ENCODE measurements at places on chromosomes 4 and X.

DNA sequence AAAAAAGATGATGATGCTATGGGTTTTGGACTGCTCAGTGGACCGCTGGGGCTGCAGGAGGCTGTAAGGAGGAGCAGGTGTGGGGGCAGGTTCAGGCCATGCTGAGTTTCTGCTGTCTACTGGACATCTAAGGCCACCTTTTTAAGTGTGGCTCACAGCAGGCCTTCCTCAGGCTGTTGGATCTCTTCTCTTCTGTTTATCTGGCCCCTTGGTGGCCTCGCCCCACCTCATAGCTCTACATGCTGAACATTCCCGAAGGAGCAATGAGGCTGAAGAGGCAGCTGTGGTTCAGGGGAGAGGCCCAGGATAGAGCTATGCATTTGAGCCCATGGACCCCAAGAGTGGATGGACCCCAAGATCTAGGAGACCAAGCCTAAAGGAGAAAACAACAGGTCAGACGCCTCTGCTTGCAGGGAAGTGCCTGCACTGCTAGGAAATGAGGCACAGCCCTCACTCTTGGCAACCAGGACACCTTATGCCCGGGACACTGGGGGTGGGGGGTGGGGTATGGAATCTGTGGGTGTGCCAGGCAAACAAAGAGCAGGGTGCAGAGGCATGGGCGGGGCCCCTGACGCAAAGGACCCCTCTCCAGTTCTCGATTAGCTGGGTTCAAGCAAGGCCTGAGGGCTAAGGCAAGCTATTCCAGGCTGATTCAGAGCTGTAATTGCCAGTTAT, 168.9 kb downstream of the BCOR start:
- DNase-seq, result no peak

DNA sequence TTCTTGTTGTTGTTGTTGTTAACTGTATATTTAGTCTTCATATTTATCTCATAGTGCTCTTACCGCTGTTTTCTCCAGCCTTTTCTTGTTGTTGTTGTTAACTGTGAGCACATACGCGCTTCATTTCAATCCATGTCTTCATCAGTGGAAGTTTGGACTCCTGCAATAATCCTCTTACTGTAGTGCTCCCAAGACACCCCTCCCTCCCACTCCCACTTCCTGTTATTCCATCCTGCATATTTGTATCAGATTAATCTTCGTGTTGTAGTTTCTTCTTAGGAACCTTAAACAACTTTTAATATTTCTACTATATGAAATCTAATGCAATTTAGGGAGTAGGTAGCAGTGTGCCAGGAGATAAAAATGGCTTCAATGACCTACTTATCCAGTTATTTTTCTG, 674.8 kb downstream of the RAPGEF2 start:
- no peak for DNase-seq

- DNase-seq, result no peak
Measured at GRCh38 chrX:53262189-53262917, 19.0 kb downstream of the IQSEC2 start.

- no peak for DNase-seq
Measured at GRCh38 chrX:641671-642435, 11.3 kb downstream of the SHOX start.

GRCh38 chrX:23980011-23980441, 47.0 kb downstream of the KLHL15 start:
- no peak for DNase-seq

DNA sequence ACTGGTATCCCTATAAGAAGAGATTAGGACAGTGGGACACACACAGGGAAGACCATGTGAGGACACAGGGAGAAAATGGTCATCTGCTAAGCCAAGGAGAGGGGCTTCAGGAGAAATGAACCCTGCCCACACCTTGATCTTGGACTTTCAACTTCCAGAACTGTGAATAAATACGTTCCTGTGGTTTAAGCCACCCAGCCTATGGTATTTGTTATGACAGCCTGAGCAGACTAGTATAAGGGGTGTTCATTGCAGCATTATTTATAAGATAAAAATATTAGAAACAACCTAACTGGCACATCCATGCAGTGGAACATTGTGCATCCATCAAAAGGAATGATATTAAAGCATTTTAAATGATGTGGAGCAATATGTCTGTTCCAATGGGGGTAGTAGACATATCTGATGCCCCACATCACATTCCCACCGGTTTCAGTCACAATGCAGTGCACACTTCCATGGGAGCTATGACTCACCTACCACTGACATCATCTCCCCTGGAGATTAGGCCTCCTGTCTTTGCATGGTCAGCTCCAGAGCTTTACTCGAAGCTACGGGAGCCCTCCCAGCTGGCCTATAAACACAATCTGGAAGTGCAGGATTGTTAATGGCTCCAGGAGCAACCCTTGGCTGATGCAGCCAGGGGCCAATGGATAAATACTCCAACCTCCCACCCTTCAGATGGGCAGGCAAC, 38.9 kb upstream of the MAMLD1 start:
- no peak for DNase-seq

- DNase-seq, result no peak
Measured at GRCh38 chrX:4905576-4905975, 1192.1 kb upstream of the PRKX start.

GRCh38 chrX:130834149-130834548, 68.9 kb downstream of the ENOX2 start:
- no peak for DNase-seq

DNA sequence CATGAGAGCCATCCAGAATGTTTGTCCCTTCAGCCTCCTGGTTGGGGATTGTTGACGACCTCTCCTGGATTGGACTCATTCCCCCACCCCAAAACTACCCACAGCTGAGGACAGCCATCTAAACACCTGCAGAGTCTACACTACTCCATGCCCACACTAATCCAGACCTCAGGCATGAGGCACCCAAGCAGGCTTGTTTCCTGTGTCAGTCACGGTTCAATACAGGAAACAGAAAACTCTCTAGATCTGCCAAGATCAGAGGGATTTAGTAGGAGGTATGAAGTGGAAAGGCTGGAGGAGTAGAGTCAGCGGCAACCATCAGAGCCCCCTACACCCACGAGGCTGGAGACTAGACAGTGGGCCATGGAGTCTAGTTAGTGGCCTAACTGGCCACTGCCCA, 37.7 kb downstream of the HAND2 start:
- no peak for DNase-seq

GRCh38 chrX:44344687-44345086, 1.2 kb upstream of the EFHC2 start:
- no peak for DNase-seq

- no peak for DNase-seq
Measured at GRCh38 chr4:56048702-56049431, 100.1 kb downstream of the CEP135 start.

- no peak for DNase-seq
Measured at GRCh38 chr4:653831-654502, 20.1 kb downstream of the ATP5ME start.

DNA sequence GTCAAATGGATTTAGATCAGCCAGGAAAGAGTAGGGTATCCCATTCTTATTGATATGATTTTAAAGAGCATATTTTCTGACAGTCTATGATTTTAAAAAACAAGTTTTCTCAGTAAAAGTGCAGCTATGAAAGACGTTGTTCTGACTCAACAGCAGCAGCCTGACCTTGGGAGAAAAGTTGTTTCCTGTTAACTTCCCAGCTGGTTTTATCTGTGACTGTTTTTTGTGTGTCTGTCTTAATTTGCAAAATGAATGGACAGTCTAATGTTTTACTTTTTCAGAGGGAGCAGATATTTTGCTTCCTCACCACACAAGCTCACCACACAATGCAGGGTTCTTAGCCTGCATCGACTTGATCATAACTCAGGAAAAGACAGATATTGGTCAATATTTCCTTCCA, 764 bp upstream of the MTHFD2L start:
- no peak for DNase-seq

DNA sequence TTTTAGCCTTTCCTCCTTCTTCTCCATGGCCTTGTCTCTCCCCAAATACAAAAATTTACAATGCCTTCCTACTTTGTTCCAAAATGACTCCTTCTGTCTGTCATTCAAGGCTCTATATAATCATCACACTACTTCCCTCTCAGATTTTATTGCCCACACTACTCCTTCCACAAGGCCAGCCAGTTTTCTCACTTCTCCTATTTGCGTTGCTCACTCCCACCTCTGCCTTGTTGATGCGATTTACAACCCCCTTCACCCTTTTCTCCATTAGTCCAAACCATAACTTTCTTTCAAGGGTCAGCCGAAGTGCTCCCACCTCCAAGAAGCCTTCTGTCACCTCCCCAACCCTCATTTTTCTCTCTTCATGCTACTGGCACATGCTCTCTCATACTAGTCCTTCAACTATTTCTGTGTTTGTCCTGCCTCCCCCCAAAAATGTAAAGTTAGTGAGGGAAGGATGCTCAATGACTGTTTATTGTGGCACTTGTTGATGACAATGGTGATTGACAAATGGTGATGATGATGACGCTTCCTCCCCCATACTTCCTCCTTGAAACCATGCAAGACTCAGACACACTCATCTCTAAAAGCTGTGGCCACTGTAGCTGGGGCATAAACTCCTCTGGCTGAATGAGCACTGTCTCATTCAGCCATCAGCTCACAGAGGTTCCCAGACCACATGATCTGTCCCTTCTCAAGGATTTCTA, 2.7 kb upstream of the XKRX start:
- no peak for DNase-seq

DNA sequence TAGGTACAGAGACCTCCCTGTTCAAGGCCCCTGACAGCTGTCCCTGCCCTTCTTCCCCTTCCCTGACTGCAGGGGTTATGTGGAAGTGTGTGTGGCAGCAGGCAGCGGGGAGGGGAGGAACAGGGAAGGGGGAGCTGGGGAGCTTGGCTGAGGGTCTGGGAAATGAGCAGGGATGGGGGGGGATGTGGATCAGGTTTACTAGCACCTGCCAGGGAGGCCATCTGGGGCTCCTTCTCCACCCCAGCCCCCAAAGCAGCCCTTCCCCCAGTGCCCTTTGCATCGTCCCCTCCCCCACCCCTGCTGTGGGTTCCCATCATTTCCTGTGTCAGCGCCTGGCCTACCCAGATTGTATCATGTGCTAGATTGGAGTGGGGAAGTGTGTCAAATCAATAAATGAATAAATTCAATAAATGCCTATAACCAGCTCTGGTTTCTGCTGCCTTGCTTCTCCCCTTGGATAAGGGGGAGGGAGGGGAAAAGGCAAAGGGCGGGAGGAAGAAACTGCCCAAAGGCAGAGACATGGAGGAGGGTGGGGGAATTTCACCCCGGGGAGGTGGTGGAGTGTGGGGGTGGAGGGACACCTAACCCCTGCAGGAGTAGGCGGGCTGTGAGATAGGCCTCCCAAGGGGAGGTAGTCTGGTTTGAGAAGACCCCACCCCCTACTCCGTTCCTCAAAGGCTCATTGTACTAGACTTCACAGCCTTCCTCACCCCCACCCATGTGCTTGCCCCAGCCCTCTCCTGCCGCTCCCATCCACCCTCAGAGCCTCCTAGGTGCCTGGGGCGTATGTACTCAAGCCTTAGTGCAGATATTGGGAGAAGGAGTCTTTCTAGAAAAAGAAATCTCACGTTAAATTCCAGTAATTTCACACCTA, 3.2 kb downstream of the CXorf65 start:
- no peak for DNase-seq

DNA sequence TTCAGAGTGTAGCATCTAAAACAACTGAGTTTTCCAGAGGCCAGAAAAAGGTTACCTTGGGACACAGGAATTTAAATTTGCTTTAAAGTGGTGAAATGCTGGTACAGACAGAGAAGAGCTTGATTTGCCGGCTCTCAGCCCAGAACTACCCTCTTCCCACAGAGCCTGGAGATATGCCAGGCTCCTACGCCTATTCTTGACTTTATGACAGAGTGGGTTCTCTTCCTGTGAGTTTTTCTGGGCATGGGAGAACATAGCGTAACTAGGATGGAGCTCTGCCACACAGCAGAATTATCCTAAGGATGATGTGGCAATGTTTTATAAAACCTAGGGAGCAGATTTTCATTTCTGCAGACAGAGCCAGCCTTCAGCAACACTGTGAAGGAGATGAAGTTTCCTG, 241.8 kb downstream of the GRIA3 start:
- DNase-seq, result peak; percentile 26

Data from head of caudate nucleus (tissue), 42 donors.